ENCODE measurements at places on chromosomes 11 and 22.

GRCh38 chr11:36362902-36363301 is 66.8 kb downstream of the PRR5L start:
- DNase-seq = no peak

- DNase-seq = no peak
Measured at GRCh38 chr11:47061429-47062178, 115.1 kb downstream of the ARFGAP2 start.

- no peak for DNase-seq
Measured at GRCh38 chr11:11709447-11710239, 87.8 kb upstream of the GALNT18 start.

GRCh38 chr11:104728927-104729326 is 169.3 kb downstream of the CASP12 start:
- DNase-seq = no peak

GRCh38 chr11:64759722-64760719 is at the start of gene PYGM:
TSS of gene PYGM (minus strand) at chr11:64759974. CDS start at chr11:64759898, 76 bp downstream.
- no peak for DNase-seq

DNA sequence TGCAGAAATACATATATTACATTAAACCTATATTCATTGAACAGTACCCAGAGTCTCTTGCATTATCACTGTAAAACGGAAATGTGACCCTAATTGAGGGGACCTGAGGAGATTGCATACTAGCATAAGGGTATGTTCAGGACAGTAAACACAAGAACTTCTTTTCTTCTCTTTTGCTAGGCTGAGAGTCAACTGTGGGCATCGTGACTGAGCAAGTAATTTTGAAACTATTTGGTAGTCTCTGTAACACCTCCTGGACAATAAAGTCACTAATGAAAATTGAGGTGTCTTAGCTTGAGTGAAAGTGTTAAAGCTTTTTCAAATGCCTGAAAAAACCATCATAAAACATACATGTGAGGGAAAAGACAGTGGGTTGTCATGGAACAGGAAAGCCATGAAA is 90.9 kb downstream of the PDHX start:
- no peak for DNase-seq

GRCh38 chr11:124920870-124921609 is 2.0 kb downstream of the HEPN1 start:
- DNase-seq = no peak

GRCh38 chr22:42202669-42203068 is 67.8 kb downstream of the TCF20 start:
- DNase-seq = no peak

DNA sequence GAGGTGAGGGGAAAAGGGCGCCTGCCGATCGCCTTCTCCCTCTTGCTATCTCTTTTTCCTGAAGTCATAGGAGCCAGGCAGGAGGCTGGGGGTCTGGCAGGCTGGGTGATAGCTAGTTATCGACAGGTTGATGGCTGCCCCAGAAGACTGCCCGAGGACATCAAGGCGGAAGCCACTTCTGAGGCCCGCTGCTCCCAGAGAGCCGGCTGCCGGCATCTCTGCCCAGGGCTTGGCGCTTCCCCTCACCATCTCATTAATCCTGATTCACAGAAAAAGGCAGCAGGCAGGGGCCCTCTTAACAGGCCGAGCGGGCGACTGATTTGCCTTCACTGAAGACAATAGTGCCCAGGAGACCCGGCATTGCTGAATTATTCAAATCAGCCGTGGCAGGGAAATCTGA is 124.2 kb downstream of the MIAT start:
- DNase-seq = no peak

DNA sequence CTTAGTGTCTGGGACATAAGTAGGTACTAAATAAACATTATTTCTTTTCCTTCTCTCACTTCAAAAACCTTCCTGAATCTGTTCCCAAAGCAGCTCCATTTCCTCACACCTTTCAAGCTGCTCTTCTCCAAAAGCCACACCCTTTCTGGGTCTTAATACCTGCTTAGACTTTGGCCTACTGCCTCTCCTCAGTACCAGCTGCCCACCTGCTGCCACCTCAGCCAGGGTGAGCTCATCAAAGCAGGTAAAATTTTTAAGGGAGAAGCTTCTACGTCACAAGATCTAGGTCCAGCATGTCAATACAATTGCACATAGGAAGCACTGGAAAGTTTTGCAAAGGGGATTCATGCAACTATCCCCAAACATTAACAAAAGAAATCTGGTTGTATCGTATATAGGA is 108.4 kb downstream of the RPL27A start:
- no peak for DNase-seq

- DNase-seq = no peak
Measured at GRCh38 chr22:30873661-30874060, 94.9 kb downstream of the MORC2 start.

- no peak for DNase-seq
Measured at GRCh38 chr11:63476618-63477017, 14.3 kb downstream of the PLAAT5 start.

- no peak for DNase-seq
Measured at GRCh38 chr11:76656050-76656531, 14.5 kb downstream of the LRRC32 start.

GRCh38 chr11:118126082-118126838 is 26.4 kb downstream of the SCN4B start:
- DNase-seq = no peak

DNA sequence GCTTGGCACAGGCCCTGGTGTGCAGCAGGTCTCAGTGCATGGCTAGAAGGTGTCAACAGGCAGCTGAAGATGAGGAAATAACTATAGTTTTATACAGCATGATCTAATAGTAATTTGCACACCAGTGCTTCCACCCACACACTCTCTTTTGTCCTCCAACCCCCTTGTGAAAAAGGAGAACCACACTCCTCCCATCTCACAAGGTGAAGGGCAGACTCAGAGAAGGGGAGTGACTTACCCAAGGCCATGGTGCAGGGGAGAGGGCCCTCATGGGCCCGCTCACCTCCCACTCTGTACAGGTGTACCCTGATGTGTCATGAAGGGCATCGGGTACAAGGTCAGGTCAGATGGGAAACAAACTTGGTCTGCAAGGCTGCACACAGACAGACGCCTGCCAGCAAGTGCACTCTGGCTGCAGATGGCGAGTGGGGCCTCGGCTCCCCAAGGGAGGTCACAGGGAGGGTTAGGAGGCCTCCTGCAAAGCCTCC is 53.4 kb downstream of the DGCR2 start:
- DNase-seq = no peak

GRCh38 chr11:111379602-111380136 is 594 bp upstream of the POU2AF1 start:
- no peak for DNase-seq

- no peak for DNase-seq
Measured at GRCh38 chr11:44630511-44631210, 65.2 kb downstream of the CD82 start.

- DNase-seq = no peak
Measured at GRCh38 chr22:46085828-46086576, 64.3 kb upstream of the PPARA start.

DNA sequence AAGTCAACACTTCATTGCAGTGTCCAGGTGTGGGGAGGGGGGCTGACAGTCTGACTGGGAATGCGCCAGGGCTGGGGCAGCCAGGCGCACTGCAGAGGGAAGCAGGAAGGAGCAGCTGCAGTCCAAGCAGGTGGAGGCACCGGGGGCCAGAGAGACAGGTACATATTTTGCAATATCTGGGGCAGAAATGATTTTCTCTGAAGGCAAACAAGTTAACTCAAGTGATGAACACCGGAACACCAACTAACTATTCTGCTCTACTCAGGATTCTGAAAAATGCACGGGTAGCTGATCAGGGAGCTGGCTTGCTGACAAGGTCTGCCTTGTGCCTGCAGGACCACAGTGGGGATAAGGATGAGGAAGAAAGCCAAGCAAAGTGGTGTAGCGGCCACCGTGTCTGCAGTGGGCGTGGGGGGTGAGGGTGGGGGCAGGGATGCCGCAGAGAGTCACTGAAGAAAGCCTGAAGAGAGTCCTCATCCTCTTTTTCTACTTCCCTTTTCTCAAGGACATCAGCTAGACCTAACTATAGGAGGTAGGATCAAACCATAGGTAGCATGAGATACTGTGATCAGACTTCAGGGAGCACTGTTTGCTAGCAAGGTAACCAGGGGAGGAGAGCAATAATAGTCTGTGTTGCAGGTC is 83.4 kb downstream of the SCN3B start:
- DNase-seq = no peak

GRCh38 chr11:78265326-78265725 is 76.6 kb downstream of the USP35 start:
- no peak for DNase-seq

DNA sequence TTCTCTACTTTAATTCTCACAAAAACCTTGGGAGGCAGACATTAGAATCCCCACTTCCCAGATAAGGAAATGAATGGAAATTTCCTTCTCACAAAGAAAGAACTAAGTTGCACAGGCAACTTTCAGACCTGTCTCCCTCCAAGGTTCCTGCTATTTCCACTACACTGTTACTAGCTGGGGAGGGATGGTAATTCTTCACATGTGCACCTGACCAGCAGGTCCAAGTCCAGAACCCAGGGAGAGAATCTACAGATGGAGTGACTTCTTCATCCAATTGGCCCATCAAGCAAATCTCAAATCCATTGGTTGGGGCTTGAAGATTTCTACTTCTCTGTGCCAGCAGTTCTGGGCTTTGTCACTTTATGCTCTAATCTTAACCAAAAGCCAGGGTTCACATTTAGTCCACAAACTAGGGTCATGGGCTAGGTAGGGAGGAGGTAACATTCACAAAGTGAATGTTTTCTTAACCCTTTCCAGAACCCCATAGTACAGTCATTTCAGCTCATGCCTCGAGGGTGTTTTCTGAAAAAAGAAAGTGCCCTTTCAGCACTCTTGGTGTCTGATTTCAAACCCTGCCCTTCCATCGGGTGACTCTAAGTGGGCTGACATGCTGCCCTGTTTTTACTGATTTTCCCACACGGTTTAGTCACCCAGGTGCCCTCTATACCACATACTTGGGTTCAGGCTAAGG is 2.7 kb downstream of the POU2AF1 start:
- DNase-seq = no peak

Measured in GF-D8 (cell line).